Activated T-helper 1 cell treated with Interleukin-2 at 50 U/mL for 16 hours (primary cell): ENCODE measurements at places on chromosomes 1 and 21.

GRCh38 chr1:237864338-237865244 is 26.1 kb downstream of the ZP4 start:
- DNase-seq = no peak

DNA sequence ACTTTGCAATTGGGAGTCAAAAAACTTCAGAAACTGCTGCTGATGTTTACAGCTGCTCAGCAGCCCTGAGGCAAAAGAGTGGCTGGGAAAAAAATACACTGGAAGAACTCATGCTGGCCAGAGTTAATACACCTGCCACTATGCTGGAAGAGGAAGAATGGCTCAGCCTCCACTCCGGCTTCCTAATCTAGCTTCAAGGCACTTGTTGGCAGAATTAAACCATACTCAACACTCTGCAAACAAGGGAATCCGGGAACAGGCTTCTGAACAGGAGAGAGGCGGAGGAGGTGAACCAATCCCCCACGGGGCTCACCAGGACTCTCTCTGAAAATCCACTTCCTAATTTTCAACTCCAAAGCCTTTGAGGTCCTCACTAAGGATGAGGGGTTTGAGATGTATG is 120.1 kb downstream of the CCDC185 start:
- no peak for DNase-seq

DNA sequence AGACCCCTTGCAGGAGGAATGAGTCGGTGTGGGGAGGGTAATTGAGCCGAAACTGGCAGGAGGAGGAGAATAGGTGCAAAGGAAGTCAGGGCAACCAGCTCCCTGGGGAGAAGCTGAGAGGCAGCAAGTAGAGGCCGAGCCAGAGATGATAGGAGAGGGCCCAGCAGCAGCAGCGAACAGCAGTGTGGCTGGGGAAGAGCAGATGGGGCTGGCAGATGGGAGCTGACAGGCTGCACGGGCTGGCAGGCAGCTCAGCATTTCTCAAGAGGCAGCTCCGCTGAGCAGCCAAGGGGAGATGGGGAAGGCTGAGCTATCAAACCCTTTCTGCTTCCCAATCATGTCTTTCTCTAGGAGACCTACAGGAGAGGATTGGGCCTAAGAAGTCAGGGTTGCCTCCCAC is 158.2 kb downstream of the TRIM33 start:
- no peak for DNase-seq

- no peak for DNase-seq
Measured at GRCh38 chr1:111907321-111907720, 82.1 kb downstream of the KCND3 start.

DNA sequence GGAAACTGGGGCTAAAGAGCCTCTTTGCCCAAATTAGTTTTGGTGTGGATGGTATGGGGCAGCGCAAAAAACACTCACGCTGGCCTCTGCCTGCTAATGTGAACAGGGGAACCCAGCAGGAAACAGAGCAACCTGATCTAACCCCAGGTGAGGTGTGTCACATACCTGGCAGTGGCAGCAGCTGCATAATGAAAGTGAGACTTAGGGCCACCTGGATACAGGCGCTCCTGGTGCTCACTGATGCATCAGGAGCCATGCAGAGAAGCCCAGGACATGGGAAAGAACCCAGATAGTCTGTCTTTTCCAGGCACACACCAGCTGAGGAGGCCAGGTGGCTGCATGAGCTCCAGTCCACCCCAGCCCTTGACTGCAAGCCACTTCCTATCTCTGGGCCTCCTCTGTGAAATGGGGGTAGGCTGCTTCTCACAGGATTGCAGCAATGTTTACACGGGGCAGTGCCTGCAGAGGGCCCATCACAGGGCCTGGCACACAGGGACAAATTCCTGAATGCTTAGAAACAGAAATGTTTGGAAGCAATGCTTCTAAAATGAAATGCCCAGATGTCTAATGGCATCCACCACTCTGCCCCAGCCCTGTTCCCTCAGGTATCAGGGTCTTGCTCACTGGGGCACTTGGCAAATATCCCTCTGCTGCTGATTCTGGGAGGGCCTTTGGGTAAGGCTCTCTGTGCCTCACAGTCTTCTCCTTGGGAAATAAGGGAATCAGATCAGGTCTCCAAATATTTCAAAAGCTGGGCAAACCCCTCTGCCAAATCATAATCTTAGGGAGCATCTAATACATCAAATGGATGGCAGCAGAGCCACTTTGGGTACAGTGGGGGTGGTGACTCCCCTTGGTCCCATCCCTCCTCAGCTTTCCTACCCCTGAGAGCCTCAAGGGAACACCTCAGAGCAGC is 19.9 kb downstream of the DHCR24 start:
- no peak for DNase-seq

DNA sequence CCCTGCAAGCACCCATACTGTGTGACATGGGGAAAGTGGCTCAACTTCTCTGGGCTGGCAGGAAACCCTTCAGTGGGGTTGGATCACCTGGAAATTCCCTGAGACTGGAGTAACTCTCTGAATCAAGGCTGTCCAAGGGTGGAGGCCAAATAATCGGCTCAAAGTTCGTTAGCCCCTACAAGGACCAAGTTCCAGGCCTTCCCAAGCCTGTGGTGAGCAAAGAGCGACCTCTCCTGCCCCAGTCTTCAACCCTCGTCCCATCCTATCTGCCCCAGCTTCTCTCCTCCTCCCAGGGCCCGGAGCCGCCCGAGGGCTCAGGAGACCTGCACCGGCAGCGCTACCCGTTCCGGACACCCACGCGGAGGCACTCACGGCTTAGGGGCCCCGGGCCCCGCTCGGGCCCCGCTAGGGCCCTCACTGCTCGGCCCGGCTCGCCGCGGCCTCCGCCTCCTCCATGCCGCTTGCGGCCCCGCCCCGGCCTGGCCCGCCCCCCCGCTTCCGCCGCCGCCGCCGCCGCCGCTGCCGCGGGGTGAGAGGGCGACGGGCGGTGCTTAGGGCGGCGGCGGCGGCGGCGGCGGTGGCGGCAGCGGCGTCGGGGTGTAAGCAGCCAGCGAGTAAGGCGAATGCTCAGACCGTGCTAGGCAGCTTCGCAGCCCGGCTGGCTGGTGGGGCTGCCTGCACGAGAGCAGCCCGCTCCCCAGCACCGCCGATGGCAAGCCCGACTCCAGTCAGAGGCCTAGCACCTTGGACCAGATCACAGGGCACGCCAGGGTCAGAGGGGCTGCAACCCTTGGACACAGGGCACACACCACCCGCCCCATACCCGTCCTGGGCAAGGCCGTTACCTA is at the start of gene POMGNT1:
TSS of gene POMGNT1 (minus strand) at position 471 of the 848 bp plus-strand sequence. CDS start 613 bp downstream, outside the sequence.
- DNase-seq = peak; percentile 72

DNA sequence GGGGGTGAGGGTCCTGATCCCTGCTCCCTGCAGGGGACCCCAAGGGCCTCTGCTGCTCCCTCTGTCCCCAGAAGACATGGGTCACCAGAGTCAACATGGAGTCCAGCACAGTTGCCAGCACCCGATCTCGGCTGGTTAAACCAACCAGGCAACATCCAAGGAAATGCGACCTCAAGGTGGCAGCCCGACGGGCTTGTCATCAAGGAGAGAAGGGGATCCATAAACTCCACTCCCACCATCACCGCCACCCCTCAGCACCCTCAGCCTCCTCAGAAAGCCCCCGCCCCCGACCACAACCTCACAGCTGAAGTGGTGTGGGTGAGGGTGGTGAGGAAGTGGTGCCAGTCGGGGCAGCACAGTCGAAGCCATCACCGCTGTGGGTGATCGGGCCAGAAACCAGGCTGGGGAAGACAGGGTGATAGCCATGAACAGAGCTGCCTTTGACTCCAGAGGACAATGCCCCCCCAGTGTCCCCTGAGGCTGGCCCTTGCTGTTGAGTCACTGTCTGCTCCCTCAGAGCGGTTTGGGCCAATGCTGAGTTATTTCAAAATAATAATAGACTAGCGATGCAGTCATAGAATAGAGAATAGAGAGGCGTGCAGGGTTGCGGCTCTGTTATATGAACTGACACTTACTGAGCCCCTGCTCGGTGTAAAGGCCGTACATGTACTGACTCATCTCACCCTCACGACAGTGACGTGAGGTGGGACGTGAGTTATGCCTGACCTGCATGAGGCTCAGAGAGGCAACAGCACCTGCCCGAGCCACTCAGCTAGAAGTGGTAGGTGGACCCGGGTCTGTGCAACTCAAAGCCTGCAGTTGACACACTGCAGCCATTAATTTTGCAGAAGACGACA is 88.7 kb upstream of the IFFO2 start:
- DNase-seq = no peak

GRCh38 chr1:179761296-179761695 is 18.2 kb downstream of the FAM163A start:
- no peak for DNase-seq

GRCh38 chr1:17736625-17737024 is 18.5 kb upstream of the ACTL8 start:
- DNase-seq = no peak

DNA sequence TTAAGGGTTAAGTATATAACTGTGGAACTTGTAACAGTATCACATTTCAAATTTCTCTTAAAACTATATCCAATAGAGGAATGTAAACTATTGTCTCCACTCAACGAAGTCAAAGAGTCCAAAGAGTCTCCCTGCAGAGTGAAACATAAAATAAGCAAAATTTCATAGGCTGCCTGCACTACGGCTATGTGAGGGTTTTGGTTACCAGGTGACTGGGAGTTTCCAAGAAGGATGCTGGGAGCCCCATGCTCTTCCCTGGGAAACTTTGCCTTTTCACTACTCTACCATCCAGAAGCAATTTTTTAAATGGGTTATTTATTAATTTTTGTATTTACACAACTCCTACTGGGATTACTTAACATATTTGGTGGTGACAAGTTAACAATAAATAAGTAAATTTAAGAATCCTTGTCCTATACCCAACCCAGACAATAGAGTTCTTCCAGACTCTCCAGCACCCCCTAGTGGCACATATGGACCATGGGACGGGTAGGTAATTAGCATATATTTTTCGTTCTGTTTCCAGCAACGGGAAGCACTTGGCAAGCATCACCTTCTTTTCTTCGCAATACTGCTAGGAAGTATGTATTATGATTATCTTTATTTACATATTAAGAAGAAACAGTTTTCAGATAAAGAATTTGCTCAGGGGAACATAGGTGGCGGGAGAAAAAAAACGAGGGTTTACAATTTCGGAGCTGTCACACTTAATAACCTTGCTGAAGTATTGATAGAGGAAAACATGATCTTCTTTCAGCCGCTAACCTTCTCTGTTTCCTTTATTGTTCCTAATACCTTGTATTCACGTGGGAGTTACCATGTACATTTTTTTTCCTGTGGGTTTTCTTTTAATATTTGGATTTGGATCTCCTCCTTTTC is 3.5 kb downstream of the FMO2 start:
- no peak for DNase-seq

DNA sequence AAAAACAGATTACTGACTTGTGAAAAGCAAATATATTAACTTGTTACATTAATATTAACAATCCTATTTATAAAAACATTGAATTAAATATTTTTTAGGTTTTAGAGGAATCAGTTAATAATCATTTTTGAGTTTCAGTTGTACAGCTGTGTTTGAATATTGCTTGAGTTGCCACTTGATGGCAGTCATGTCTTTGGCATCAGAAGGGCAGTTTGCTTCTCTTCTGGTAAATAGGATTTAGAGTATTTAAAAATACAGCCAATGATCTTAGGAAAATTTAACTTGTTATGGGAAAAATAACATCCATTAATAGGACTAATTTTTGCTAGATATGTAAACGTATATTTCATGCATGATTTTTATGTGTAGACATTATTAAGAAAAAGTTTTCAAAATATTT is 234.1 kb downstream of the NCAM2 start:
- DNase-seq = no peak

DNA sequence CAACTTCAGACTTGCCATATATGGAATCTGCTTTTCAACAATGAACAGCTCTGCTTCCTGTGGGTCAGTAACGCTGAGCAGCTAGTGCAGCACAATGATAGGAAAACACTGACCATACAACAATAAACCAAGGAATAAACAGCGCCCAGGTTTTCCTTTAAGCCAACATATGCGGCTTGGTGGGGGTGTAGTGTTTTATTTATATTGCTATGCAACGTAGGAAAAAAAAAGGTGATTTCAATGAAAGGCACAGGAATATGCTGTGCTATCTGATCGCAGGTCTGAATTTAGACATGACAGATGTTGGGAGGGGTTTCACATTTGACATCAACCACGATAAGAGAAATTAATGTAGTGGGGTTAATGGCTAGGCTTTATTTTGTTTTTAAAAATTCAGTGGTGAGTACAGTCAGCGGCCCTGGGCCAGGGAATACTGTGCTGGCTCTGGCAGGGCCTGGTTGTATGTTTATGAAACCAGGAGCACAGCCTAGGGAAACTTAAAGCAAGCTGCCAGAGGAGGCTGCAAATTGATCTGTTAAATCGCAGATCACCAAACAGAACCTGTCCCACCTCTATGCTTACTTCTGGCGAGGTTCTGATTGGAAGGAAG is 4.3 kb downstream of the TSPAN2 start:
- no peak for DNase-seq

DNA sequence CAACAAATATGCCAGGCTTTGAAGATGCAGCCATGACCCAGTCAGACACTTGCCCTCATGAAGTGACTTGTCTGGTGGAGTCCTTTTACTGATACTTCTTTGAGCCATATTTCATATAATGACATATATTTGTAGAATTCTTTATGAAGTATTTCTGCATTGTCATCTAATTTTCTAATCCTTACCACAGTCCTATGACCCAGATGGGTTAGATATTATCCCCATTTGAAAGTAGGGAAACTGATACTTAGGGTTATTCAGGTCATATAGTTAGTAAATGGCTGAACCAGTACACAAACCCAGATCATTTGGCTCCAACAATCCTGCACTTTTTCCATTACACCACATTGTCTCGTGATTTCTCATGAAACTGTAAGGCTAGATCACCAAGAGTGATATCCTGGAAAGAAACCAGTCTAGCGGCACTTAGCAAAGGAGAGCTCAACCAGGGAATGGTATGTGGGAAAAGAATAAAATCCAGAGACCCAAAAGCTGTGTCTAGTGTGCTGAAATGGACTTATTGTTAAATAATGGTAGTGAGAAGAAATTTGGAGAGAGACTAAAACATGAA is 49.6 kb downstream of the ZFYVE9 start:
- DNase-seq = no peak

DNA sequence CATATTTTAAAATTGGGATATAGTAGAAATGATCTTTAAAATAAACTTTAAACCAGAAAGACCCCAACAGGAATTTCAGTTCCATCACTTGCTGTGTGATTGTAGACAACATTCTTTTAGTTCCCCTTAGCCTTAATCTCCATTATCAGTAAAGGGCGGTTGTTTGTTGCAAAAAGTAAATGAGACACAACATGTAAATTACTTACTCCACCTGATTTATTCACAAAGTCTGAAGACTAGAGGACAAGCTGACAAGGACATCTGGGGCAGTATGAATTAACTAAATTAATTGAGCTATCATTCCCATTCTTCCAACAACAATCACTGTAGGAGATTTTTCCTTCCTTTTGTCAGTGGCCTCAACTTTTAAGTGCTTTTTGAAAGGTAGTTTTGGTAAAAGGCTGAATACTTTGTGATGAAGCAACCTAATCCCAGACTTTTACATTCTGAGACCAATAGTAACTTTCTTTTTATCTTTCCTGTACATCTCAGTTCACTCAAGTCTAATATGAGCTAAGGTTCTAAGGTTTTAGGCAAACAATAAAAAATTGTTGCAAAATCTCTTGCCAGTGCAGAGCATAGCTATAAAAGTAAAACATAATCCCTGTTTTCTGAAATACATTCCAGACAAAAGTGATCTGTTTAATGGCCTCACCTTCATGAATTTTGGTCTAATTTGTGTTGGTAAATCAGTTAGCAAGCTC is 6.2 kb downstream of the SLC19A2 start:
- DNase-seq = no peak

- DNase-seq = no peak
Measured at GRCh38 chr1:224495866-224496265, 61.3 kb upstream of the WDR26 start.
